ENCODE measurements at places on chromosomes 4 and X.
A peak's percentile ranks its signal among the peaks of the same experiment; 100 is the strongest.

GRCh38 chrX:48761674-48762471, at the start of gene GLOD5:
Gene GLOD5, plus strand, starts transcription at chrX:48761747. Its CDS starts 44 bp downstream, at chrX:48761791.
- no peak for DNase-seq

GRCh38 chr4:31613946-31614623, 893.9 kb downstream of the PCDH7 start:
- no peak for DNase-seq

- no peak for DNase-seq
Measured at GRCh38 chr4:876780-877179, 50.9 kb upstream of the CPLX1 start.

- peak; percentile 91 for DNase-seq
Measured at GRCh38 chr4:1809754-1810502, 16.8 kb downstream of the FGFR3 start.

GRCh38 chr4:174697202-174697601, 131.8 kb downstream of the GLRA3 start:
- no peak for DNase-seq

DNA sequence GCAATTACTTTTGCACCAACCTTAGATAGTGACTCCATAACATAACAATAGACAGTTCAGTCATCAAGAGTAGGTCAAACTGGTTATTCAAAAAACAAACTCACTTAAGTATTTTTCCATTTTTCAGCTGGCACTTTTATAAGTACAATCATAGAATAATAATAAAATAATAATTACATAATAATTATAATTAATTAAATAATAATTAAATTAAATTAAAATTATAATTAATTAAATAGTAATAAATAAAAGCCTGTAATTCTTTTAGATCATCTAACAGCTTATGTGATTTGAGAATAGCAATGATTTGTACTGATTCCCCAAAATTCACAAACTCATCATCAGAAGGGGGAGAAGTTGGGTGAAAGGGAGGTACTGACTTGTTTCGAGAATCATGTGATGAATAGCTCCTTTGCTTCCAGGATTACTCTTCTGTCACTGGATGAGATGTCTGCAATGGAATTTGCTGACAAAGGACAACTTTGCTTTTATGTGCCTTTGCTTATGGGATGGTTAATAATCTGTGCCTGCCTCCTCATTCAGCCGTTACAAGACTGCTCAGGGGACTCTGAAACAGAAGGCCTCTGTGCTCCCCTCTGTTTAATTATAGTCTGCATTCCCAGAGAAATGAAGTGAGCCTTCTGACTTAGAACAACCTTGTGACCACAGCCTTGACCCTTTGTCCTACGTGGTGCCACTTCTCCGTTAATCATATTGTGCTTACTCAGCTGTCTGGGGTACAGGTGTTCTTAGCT, 104.8 kb upstream of the ENPEP start:
- DNase-seq, result no peak

- no peak for DNase-seq
Measured at GRCh38 chrX:51737091-51737490, 6.2 kb upstream of the GSPT2 start.

GRCh38 chrX:9610771-9611392, 146.0 kb downstream of the TBL1X start:
- no peak for DNase-seq

DNA sequence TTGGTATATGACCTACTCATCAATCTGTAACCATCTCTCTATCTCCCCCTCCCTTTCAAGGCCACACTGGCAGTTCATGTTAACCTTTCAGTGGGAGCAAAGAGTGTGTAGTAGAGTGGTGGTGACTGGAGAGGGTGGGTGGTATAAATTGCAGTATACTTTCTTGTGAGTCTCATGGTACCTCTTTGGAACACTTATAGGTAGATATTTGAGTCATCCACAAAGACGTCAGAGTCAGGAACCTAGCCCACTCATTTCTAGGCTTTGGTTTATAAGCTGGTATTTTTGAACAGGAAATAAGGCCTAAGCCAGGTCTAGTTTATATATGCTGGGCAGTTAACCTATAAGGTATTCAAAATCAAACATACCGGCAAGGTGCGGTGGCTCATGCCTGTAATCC, 36.3 kb downstream of the RLIM start:
- no peak for DNase-seq

GRCh38 chr4:55925241-55925640, 23.5 kb upstream of the CEP135 start:
- DNase-seq, result no peak

GRCh38 chr4:22987870-22988269, 295.1 kb downstream of the GBA3 start:
- DNase-seq, result peak; percentile 22

DNA sequence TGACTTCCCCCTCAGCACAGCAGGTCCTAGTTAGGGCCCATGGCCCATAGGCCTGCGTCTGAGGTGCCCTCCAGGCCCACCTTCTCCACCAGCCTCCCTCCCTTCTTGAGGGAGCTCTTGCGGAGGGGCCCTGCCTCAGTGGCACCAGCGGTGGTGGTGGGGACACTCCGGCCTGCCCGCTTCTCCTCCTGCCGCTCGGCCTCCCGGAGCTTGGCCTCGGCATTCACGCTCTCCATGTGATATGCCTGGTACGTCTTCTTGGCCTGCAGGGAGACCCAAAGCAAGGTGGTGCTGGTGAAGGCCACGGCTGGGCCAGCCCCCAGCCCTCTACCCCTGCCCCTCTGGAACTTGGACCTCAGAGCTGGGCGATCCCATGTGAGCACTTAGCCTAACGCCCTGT, 5.5 kb downstream of the ARHGAP4 start:
- no peak for DNase-seq

DNA sequence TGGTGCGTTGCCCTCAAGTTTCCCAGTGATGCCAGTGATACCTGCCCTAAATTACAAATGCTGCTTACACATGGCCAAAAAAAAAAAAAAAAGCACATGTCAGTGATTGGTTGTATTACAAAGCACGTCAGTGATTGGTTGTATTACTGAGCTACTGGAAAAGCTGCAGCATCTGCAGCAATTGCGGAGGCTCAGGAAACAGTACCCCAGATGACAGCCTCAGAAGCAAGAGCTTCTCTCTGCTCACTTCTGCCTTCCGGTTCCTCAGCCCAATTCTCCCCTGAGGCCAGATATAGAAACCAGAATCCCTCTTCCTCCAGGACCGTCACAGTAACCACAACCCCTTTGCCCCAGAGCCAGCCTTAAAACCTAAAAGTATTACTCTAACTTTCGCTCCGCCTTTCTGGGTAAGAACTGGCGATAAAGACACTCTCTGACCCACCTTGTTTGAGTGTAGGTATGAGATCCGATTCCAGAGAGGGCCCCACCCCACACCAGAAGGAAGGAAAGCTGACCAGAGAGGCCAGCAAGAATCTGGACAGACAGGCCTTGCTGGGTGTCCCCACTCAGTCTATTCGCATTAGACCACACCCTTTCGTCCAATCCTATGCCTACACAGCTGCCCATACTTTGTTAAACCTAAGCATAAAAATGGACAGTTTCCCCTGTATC, 85.0 kb upstream of the SORBS2 start:
- DNase-seq, result no peak

- no peak for DNase-seq
Measured at GRCh38 chr4:102439812-102440211, 61.3 kb upstream of the NFKB1 start.

- DNase-seq, result no peak
Measured at GRCh38 chr4:170047771-170048354, 21.7 kb upstream of the MFAP3L start.

- no peak for DNase-seq
Measured at GRCh38 chr4:63921561-63921960, 487.7 kb downstream of the TECRL start.

- DNase-seq, result no peak
Measured at GRCh38 chrX:30920271-30920670, 31.2 kb upstream of the TAB3 start.

DNA sequence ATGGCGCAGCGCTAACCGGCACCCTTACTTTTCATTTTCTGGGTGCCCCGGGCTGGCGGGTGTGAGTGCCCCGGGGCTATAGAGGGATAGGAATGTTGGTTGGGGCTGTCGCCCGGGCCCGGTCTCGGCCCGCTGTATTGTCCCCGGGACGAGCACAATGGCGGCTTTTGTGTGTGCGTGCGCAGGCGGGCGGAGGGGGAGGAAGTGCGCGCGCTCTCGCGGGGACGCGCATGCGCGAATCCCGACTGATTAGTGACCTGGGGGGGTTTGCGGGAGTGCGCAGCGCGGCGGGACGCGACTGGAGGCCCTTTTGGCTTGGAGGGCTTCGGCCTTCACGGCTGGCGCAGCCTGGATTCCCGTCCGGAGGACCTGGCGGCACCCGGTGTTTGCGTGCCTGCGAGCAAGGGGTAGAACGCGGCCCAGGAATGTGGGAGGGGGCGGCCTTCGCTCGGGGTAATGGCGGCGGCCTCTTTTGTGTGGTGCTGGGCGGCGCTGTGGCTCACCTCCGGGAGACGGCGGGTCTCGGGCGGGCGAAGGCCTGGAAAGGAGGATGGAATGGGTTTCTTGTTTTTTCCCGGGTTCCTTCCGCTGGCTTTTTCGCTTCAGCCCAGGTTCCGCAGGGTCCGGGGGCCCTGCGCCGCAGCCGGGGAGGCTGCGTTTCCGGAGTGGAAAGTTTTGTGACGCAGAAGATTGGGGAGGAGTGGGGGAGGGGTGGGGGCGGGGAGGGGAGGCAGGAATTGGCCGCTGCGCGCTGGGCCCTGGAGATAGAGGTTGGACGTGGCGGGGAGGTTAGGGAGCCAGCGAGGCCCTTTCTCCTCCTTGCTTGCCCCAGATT, 618 bp downstream of the DDX3X start:
- DNase-seq, result peak; percentile 76

- no peak for DNase-seq
Measured at GRCh38 chr4:8047837-8048678, 108.4 kb upstream of the AFAP1 start.

- DNase-seq, result no peak
Measured at GRCh38 chr4:146976145-146976544, 30.5 kb upstream of the TTC29 start.

- DNase-seq, result no peak
Measured at GRCh38 chrX:41086627-41086932, 1.3 kb downstream of the USP9X start.

DNA sequence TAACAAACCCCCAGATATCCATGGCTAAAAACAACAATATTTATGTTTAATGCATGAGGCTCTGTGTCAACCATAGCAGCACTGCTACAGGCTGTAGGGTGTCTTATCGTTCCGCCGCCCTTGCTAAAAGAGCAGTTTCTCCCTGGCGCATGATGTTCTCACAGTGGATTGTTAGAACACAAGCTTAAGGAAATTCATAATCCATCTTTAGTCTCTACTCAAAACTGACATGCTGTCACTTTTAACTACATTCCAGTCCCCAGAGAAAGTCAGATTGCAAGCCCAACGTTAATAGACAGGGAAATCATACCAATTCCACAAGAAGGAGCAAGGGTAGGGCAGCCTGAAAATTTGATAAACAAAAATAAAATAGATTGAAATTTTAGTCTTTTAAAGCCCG, 1960.8 kb downstream of the PCDH7 start:
- DNase-seq, result no peak

GRCh38 chr4:182880387-182881356, 36.5 kb downstream of the DCTD start:
- no peak for DNase-seq

- DNase-seq, result no peak
Measured at GRCh38 chrX:149522916-149523315, 17.8 kb upstream of the IDS start.

- no peak for DNase-seq
Measured at GRCh38 chrX:97563531-97564133, 679.9 kb downstream of the RPA4 start.

GRCh38 chrX:103831803-103832544, at the start of gene RAB9B:
Gene RAB9B, minus strand, starts transcription at chrX:103832257. Its CDS starts 6,473 bp downstream, at chrX:103825784.
- peak; percentile 95 for DNase-seq

GRCh38 chr4:8212622-8213021, 13.5 kb downstream of the SH3TC1 start:
- no peak for DNase-seq

- peak; percentile 17 for DNase-seq
Measured at GRCh38 chrX:17792826-17793225, 55.5 kb downstream of the SCML1 start.

GRCh38 chr4:145482209-145483037, 770 bp downstream of the SMAD1 start:
- peak; percentile 19 for DNase-seq

- DNase-seq, result no peak
Measured at GRCh38 chrX:9465380-9466123, 694 bp downstream of the TBL1X start.

DNA sequence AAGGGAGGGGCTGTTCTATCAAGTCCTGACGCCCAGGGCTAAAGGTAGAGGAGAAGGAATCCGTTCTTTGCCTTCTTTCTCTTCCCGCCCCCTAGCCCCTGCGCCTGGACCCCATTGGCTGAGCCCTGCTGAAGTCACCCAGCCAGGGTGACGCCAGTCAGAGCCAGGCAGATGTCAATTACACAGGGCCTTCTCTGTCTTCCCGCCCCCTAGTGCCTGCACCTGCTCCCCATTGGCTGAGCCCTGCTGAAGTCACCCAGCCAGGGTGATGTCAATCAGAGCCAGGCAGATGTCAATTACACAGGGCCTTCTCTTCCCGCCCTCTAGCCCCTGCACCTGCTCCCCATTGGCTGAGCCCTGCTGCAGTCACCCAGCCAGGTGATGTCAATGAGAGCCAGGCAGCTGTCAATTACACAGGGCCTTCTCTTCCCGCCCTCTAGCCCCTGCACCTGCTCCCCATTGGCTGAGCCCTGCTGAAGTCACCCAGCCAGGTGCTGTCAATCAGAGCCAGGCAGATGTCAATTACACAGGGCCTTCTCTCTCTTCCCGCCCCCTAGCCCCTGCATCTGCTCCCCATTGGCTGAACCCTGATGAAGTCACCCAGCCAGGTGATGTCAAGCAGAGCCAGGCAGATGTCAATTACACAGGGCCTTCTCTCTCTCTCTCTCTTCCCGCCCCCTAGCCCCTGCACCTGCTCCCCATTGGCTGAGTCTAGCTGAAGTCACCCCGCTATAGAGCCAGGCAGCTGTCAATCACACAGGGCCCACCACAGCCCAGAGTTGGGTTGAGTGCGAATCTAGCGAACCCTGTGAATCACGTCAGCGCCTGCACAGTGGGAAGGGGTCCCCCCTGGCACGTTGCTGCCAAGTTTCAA, 46.4 kb downstream of the ASMT start:
- no peak for DNase-seq

GRCh38 chr4:13238936-13239335, 245.2 kb downstream of the RAB28 start:
- DNase-seq, result no peak

GRCh38 chr4:166535865-166536264, 662.8 kb downstream of the TLL1 start:
- DNase-seq, result no peak

DNA sequence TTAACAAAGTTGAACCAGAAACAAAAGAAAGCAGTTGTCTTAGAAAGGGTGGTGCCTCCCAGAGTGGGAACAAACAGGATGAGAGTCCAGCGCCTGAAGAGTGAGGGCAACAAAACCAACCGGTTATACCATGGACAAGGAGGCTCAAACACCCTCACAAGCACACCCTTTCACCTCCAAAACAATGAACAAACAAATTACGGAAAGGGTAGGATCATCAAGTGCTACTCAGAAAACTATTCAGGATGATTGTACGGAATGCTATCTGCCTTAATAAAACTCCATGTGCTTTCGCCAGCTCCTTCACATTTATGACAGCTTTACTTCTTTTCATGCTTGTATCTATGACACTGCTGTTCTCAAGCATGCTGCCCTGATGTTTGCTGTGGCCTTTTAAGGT, 26.8 kb downstream of the SLC39A8 start:
- no peak for DNase-seq

Data from posterior cingulate gyrus (tissue), 11 donors.